ENCODE measurements at places on chromosomes 12 and 14.

- peak; percentile 82 for DNase-seq
Observed at GRCh38 chr12:55724226-55724939, 4.2 kb downstream of the RDH5 start.

DNA sequence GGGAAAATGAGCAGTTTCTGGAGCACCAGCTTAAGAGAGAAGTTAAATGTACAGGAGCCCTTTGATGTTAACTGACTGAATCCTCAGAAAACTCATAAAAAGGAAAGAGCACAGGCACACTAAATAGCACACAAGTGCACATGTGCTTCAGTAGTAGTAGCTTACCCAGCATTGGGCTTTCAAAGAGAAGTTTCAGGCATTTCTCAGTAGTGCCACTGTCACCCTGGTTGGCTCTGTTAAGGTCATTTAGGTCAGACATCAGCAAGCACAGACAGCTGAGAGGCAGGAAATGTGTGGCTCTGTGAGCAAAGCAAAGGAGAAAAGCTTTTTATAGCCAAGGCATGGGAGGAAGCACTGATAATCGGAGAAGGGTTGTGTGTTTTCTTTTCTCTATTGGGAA lies 96.3 kb upstream of the HIF1A start:
- no peak for DNase-seq

DNA sequence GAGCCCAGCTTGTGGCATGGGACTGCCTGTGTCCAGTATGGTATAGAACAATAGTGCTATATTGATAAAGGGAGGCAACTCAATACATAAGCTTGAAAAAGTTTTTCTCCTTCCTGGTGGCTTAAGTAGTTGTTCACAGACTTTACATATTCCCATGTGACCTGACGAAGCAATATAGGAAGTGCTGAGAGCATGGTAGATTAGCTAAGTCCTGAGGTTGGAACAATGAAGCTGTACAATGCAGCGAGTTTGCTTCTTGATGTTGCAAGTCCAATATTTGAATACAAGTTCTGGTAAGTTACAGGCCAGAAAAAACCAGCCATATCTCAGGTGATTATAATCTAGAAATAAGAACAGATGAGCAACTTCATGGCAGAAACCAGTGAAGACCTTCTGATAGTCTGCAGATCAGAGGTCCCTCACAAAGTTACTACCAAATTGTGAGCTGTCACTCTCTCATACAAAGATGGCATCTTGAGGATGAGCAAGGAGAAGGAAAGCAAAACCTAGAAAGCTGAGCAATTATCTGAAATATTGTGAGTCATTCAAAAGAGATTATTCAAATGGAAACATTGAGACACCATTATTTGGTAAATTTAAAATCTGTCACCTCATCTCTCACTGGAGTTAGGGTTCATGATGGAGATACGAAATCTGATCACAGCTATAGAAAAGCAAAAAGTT lies 72.9 kb upstream of the BTG1 start:
- DNase-seq = no peak

DNA sequence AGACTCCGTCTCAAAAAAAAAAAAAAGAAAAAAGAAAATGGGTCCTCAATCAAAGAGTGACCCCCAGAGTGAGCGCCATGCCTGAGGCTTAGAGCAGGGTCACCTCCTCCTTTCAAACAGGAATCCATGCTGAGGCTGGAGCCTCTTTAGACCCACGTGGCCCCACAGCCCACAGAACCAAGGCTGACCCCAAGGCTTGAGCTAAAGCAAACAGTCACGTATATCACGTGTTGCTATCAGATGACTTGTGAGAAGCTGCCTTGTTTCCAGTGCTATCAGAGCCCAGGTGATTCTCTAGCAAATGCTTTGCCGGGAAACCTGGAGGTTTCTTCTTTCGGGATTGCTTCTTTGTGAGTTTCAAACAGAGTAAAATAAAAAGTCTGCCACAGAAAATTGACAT lies 31.7 kb upstream of the DYNC1H1 start:
- DNase-seq = no peak

DNA sequence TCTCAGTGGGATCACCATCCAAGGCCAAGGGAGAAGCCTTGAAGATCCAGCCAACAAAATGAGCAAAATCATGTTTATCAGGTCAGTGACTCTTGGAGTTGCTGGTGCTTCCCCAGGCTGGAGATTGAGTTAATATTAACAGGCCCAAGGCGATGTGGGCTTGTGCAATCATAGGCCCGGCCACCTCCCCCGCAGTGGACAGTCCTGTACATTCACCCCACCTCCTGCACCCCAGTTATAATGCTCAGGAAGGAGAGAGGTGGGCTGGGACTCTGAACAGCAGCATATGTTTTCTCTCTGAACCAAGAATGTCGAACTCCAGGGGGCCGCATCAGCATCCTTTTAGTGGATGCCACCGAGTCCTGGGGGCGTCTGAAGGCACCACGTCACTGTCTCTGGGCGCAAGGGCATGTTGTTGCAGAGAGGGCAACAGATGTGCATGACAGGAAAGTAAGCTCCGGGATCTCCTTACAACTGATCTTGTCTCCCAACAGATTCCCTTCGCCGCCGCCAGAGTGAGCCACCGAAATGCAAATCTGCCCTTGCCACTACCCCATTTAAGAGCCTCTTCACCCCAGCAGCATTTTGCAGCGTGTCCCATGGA lies 32.2 kb upstream of the SERPINA6 start:
- DNase-seq = peak; percentile 27

DNA sequence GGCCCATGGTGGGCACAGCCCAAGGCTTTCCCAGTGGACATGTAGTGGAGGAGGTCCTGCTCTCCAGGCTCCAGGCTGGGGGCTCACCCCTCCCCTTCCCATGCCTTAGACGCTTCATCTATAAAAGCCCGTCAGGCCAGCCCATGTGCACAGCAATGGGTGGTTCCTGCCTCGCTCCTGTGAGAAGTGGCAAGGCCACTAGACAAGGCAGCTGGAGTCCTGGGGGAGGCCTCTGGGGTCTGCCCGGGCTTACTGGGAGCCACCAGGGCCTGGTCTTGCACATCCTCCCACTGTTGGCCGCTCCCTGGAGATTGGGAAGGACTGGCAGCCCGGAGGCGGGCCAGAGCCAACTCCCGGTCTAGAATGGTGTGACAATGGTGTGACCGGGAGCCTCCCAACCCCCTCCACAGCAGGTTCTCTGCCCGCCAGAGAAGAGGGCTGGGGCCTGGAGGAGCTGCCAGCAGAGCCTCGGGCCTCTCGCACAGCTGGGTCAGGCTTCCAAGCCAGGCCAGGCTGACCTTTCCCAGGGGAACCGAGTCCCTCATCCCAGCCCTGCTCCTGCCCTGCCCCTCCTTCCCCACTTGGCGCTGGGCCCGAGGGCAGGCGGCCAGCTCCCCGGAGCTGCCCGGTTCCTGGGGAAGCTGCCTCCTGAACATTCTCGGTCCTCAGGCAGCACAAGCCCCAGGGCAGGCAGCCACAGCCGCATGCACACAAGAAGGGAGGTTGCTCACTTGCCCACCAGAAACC lies 97.9 kb downstream of the RFLNA start:
- no peak for DNase-seq

DNA sequence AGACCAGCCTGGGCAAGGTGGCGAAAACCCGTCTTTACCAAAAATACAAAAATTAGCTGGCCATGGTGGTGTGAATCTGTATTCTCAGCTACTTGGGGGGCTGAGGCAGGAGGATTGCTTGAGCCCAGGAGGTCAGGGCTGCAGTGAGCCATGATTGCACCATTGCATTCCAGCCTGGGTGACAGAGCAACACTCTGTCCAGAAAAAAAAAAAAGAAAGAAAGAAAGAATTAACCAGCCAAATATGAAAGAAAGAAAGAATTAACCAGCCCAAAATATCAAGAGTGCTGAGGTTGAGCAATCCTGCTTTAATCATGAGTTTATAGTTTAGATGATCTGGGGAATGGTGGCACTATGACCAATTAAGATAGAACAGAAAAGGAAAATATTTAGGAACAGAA lies 3.5 kb upstream of the ACTN1 start:
- no peak for DNase-seq

GRCh38 chr12:32031109-32031508 lies 71.9 kb downstream of the RESF1 start:
- no peak for DNase-seq

DNA sequence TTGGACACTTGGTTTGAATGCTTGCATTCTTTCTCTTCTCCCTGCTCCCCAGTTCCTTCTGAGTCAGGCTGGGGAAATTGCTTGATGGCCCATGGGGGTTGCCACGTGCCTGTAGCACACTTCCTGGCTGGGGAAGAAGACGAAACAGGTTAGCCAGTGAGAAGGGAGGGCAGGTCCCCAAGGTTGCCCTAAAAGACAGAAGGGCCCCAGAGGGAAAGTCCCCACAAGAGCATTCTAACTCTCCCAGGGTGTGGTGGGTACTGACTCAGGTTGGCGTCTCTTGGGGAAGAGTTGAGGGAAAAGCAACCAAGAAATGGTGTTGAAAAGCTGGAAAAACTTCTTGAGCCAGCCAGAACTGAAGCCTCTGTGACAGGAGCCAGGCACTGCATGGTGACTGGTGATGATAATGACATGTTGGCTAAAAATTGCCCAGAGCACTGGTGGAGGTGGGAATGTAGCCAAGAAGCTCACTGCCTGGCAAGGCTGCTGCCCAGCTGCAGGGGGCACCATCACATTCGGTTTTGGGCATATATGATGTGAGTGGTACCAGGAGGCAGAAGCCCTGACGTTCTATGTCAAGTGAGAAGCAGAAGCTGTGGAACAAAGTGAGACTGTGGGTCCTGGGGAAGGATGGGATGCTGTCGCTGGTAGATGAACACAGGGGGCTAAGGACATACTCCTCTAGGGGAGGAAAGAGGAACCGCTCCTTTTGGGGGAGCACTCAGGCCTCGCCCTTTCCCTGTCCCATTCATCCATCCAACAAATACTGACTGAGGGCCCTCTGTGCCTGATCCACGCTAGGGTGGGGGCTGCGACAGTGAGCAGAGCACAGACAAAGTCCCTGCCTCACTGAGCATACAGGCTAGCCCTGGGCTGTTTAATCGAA lies 8.1 kb upstream of the RABGGTA start:
- DNase-seq = peak; percentile 66
